ENCODE measurements at places on chromosomes 11 and 22.

DNA sequence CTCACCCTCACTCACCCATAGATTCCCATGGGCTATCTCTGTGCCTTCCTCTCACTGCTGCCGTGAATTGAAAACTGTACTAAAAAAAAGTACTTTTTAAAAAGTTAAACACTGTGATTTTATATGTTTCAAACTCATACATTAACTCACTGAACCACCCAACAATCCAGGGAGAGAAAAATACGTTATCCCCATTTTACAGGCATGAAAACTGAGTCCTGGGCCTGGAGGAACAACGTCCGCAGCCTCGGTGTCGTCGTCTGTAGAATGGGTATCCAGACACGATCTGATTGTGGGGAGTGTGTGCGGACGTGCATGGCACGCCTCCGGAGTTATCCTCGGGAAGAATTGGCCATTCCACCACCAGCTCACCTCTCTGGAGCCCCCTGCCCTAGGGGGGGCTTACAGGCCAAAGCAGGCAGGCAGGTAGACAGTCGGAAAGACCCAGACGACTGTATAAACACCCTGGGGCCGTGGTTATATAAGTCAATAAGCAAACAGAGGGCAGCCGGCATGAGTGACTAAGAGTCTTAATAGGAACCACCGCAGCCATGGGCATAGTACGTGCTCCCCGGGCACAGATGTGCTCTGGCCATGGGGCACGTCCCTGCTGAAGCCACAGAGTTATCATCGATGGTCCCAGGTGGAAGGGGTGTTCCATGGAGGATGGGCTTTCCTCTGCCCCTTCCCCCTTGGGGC, 7.1 kb upstream of the PDGFB start:
- DNase-seq = no peak

DNA sequence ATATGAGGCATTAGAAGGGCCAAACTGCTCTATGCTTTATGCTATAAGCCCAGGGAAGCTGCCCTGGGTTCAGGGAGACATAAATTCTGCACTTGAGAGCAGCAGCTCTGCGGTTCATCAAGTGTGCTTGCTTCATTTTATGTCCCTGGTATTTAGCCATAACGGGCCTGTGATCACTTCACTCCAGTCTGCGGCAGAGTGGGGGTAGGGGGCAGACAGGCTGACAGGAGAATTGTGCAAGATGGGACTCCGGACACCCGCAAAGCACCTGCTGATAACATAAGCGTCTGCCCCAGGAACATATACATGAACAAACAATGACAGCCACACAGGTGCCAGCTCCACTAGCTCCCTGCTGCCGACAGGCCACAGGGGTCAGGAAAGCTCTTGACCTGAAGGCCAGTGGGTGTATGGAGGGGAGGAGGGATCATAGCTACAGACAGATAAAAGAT, 56.1 kb downstream of the SMCO4 start:
- no peak for DNase-seq

DNA sequence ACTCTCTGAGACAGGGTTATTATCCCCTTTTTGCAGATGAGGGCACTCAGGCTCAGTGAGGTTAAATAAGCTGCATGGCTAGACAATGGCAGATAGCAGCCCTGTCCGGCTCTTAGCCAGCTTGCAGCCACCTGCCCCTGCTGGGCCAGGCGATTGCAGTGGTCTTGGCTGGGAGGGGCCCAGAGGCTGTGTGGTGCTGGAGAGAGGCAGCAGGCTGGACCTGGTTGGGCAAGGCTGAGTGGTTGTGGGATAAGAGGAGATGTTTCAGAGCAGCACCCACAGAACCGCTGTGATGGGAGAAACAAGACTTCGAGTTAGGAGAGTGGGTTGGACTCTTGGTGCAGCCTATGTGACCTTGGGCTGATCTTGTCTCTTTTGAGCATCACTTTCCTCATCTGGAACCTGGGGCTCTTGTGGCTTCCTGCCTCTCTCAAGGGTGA, 25.5 kb downstream of the PTPRJ start:
- no peak for DNase-seq

GRCh38 chr11:67032830-67033551, 10.1 kb downstream of the SYT12 start:
- no peak for DNase-seq

DNA sequence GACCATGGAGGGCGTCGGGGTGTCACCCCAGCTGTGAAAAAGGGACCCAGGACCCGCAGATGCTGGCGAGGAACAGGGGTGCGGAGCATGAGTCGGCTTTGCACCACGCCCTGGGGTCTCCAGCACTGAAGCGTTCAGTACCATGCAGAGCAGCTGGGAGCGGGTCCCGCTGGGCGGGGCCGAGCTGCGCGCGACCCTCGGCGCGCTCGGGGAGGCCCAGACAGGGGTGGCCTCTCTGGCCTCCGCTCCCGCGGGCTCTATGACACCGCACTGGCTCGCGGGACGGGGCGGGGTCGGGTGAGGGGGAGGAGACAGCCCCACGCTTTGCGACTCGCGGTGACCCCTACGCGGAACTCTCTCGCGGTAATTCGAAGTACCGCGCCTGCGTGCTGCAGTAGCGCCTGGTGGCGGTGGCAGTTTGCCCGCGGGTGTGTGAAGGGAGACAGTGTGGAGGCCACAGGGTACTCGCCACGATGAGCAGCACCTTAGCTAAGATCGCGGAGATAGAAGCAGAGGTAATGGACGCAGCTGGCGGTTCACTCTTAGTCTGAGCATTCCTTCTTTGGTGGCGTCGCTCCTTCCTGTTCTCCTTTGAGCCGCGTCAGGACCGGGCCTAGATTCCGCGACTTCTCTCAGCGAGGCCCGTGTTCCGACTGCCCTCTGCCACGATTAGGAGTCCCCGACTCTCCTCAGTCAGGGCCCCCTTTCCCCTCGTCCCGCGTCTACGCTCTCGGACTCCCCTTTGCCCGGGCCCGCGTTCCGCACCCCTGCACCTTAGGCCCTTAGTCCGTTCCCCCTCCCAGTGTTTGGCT, at the start of gene DRG1:
DRG1 (plus strand) TSS at position 394 of the 812 bp plus-strand sequence; CDS start at position 474, 80 bp downstream.
- DNase-seq = peak; percentile 80

DNA sequence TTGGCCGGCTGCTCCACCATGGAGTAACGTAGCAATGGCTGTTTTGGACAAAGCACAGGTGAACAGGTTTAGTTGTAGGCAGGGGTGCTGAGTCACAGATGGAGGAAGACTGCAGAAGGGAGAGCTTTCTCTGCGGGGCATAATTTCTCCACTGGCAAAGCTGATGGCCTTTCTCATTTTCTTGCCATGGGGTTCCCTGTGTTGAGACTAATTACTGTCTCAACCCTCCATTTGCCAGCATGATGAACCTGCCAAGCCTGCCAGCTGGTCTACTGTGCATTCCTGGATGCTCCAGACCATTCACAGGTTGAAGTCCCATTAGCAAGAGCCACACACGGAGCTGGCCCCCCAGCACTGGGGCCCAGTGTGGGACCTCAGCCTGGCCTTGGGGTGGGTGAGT, 202.4 kb downstream of the BARX2 start:
- DNase-seq = no peak
